ENCODE measurements at places on chromosomes 1 and 21.

DNA sequence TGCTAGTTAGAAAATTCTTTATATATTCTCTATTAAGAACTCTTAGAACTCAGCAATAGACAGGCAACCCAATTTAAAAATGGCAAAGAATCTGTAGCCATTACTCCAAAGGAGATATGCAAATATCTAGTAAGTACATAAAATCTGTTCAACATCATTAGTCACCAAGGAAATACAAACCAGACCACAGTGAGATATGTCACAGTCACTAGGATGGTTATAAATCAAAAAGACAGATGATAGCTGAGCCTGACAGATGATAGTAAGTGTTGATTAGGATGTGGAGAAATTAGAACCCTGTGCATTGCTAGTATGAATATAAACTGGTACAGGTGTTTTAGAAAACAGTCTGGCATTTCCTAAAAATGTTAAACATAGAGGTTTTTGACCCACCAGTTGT lies 26.6 kb downstream of the SRSF11 start:
- no peak for DNase-seq

- DNase-seq, result peak; percentile 43
Observed at GRCh38 chr21:34022627-34023335, 50.6 kb upstream of the MRPS6 start.

DNA sequence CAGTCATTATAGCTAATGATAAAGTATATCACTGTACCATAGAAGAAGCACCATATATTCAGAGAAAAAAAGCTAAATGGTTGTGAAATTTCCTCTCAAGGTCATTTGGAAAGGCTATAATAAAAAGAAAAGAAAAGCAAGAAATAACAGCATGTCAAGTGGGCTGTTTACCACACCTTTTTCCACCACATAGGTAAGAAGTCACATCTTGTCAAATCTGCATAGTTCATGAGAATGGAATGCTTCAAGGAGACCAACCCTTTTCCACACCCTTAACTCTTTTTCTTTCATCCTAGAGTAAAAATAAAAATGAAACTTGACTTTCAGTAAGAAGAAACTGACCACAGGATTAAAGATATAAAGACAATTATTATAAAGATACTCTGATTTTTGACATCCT lies 91.2 kb downstream of the ATP6V1G3 start:
- DNase-seq, result no peak

DNA sequence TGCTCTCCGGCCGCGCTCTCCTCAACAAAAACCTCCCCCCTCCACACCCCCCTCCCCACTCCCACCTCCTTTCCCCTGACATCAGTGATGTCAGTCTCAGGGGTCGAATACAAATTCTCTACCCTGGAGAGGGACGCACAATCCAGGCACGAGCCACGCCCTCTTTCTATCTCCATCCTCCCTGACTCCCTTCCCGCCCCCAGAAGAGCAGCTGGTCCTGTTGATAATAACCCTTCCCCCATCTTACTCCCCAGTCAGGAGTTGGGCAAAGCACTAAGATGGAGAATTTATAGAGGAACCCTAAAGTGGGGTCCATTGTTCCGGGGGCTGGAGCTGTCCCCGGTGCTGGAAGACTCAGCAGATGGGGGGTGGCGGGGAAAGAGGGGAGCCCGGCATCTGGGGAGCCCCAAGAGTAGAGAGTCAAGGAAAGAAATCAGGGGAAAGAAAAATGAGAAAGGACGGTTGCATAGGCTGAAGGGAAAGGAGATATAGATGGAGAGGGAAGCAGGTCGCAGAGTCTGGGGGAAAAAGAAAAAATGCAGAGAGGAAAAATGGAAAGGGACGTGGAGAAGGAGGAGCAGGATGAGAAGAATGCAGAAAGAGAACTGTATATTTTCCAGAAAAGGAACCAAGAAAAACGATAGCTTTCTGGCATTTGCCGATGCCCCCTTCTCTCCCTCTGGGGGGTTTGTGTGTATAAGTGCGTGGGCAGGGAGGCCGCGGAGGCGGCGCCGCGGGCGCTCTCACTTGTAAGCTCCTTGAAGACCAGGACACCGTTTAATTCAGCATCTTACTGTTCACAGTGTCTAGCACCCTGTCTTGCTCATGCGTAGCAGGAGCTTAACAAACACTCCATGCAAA lies at the start of gene CELF3:
Gene CELF3 (minus strand): TSS at position 33 of the 861 bp plus-strand sequence. CDS start 783 bp downstream, outside the sequence.
- no peak for DNase-seq

DNA sequence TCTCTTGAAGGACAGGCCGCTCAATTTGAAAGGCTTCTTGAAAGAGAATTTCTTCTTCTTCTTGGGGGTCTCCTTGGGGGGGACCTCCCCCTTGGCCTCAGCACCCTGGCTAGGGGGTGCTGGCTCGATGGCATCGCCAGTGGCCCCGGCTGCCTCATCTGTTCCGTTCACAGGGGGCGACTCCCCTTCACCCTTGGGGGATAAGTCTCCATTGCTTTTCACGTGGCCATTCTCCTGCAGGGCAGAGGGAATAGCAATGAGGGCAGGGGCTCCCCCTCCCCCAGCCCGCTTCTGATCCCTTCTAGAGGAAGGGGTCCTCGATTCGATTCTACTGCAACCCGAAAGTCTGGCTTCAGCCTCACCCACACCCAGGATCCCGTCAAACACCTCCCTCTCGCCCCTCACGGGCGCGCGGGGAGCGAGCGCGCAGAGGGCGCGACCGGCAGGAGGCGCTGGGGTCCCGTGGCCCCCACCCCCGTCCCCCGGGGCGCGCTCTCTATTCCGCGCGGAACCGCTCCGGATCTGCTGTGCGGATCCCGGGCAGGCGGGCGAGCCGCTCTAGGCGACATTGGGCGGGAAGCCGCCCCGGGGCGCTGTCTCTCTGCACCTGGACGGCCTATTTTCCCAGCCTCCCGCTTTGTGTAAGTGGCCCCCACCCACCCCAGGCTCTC lies 1.0 kb downstream of the MARCKSL1 start:
- peak; percentile 63 for DNase-seq

- DNase-seq, result no peak
Observed at GRCh38 chr1:7379441-7379971, 391.6 kb upstream of the VAMP3 start.

Data from stimulated activated CD4-positive, alpha-beta T cell treated with anti-CD3 and anti-CD28 coated beads, Interleukin-2, amount 100 ng/mL, for 24 hours (primary cell).